GM12865 (cell line): ENCODE measurements at places on chromosomes 12 and 14.

DNA sequence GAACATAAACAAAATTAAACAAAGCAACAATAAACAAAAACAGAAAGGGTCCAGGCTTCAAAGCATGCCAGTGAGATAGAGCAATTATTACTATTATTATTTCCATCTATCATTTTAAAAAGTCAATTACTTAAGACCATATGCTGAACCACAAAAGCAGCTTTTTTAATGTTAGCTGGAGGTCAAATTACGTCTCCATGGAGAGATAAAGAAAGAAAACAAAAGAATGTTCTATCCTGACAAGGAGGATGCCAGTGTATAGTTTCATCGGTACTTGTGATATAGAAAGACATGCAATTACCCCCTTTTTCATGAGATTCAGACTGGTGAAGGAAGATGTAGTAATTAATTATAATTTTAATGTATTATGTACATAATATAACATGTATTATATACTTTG, 81.6 kb upstream of the DCN start:
- DNase-seq = no peak

DNA sequence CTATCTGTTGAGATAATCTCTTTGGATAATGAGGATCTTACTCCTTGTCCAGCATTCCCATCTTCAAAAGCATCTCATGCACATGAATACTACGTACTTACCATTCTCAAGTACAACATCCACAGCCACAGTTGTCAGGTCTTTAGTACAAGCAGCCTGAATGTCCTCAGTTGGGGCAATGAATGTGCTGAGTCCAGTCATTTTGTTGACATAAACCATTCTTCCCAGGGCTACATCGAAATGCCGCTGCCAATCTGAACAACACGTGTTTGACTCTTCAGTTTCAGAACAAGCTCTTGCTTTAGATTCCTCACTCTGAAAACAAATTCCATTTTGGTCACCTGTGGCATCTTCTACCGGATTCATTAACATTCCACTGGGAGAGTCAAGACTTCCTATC, 5.0 kb downstream of the MLH3 start:
- DNase-seq = no peak

GRCh38 chr12:14959916-14960496, 1.4 kb downstream of the ARHGDIB start:
- DNase-seq = no peak

DNA sequence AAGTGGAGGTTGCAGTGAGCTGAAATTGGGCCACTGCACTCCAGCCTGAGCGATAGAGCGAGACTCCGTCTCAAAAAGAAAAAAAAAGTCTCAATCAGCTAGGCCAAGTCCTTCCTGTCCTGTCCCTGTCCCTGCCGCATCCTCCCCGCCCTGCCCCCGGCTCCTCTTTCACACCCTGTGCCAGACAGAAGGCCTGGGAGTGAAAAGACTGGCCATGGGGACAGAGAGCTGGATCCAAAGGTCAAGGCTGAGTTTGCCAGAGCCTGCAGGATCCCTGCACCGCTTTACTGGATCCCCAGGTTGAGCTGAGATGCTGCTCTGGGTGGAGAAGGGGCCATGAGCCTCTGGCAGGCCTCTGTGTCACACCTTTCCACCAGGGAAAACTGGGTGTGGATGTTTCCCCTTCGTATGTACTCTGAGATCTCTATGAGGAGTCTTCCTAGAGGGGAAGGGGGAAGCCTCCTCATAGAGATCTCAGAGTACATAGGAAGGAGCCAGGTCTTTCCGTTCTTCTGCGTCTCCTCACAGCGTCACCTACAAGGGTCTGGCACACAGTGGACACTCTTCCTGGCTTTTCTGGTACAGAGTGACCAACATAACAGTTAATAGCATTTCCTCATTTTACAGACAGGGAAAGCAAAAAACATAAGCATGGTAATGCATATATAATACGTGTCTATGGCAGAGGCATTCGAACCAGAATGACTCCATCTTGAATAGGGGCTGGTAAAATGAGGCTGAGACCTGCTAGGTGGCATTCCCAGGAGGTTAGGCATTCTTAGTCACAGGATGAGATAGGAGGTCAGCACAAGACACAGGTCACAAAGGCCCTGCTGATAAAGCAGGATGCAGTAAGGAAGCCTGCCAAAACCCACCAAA, 35.1 kb downstream of the NINJ2 start:
- no peak for DNase-seq

DNA sequence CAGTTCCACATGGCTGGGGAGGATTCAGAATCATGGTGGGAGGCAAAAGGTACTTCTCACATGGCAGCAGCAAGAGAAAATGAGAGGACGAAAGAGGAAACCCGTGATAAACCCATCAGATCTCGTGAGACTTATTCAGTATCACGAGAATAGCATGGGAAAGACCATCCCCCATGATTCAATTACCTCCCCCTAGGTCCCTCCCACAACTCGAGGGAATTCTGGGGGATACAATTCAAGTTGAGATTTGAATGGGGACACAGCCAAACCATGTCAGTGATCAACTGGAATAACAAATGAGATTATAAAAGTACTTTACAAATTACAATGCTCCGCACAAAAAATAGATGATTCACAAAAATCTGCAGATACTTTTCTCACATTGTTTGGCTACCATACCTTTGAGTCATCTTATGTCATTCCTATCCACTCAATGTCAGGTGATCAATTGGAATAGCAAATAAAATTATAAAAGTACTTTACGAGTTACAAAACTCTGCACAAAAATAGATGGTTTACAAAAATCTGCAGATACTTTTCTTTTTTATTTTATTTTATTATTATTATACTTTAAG, 338.9 kb downstream of the C12orf50 start:
- no peak for DNase-seq

- no peak for DNase-seq
Observed at GRCh38 chr12:91274916-91275315, 92.3 kb upstream of the DCN start.

GRCh38 chr14:104860414-104860813, 4.7 kb upstream of the CEP170B start:
- DNase-seq = no peak

- DNase-seq = peak; percentile 72
Observed at GRCh38 chr14:106605548-106606448, 1079.4 kb downstream of the TMEM121 start.

GRCh38 chr12:109760031-109760929, 46.7 kb downstream of the FAM222A start:
- DNase-seq = no peak

DNA sequence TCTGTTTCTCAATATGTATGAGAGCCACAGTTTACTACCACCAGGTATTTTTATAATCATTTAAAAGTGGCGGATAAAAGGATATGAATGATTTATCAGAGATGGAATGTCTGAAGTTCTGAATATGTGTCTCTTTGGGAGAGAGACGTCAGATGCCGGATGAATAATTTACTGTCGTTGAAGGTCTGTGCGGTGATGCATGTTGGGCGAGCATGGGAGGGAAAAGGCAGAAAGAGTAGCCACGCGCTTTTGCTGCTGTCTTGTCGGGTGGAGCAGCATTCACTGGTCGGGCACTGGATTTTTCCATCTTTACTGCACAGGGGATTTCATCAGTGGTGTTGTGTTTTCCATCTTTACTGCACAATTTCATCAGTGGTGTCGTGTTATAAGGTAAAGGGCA, 65.6 kb downstream of the SYNE2 start:
- DNase-seq = no peak

GRCh38 chr12:118035190-118036041, 18.9 kb downstream of the RFC5 start:
- peak; percentile 84 for DNase-seq

GRCh38 chr12:100752841-100753240, 41.7 kb upstream of the ANO4 start:
- DNase-seq = no peak

DNA sequence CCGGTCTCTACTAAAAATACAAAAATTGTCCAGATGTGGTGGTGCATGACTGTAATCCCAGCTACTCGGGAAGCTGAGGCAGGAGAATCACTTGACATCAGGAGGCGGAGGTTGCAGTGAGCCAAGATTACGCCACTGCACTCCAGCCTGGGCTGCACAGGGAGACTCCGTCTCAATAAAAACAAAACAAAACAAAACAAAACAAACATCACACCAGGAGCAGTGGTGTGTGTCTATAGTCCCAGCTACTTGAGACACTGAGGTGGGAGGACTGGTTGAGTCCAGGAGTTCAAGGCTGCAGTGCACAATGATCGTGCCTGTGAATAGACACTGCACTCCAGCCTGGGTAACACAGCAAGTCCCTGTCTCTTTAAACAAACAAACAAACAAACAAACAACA, 89.5 kb upstream of the HECTD1 start:
- no peak for DNase-seq

DNA sequence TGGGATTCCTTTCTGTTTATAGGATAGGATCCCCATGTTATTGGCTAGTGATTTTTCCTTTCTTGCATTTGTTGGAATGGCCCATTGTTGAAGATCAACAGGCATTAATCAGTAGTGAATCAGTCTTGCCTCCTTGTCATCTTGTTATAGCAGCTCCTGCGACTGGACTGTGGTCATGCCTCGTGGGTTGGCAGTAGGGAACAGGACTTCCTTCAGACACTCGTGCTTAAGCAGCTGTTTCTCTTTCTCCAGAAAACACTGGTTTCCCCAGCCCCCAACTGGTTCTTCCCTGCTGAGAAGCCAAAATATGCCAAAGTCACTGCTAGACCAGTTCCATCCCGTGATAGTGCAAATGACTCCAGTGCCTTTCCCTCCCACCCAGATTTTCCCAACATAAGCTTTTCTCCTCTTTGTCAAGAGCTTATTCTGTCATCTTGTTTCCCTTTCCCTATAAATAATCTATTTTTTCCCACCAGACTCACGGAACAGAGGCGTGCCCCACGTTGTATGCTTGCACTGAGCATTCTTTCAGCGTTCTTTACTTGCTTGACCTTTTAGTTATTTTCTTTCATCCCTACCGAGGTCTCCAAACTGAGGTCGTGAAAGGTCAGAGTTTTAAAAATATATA, 83.5 kb downstream of the SAMD4A start:
- no peak for DNase-seq

DNA sequence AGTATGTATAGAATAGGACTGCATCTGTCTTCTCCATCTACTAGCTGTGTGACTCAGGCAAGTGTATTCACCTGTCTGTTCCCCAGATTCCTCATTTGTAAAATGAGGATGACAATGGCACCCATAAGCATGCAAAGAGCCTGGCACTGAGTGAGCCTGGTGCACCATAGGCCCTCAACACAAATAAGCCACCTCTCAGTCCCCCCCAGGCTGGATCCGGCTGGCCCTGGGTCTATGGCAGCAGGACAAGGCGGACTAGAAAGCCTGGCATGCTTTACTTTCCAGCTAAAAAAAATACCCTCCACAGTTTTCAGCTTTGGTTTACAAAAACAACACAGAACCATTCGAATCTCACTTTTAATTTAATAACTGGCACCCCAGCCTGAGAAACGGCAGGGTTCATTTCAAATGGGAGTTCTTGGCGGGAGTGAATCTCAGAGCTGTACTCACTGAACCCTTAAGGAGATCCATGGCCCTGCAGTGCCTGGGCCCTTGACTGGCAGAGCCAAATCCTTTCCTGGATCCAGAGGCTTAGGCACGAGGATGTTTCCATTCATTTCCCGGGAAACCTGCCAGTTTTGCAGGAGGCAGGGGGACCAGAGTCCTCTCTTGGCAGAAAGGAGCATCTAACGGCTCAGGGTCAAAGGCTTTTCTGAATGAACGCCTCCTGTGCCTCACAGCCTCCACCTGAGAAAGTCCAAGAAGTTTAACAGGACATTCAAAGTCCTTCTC, 17.7 kb downstream of the SYNE3 start:
- DNase-seq = no peak

DNA sequence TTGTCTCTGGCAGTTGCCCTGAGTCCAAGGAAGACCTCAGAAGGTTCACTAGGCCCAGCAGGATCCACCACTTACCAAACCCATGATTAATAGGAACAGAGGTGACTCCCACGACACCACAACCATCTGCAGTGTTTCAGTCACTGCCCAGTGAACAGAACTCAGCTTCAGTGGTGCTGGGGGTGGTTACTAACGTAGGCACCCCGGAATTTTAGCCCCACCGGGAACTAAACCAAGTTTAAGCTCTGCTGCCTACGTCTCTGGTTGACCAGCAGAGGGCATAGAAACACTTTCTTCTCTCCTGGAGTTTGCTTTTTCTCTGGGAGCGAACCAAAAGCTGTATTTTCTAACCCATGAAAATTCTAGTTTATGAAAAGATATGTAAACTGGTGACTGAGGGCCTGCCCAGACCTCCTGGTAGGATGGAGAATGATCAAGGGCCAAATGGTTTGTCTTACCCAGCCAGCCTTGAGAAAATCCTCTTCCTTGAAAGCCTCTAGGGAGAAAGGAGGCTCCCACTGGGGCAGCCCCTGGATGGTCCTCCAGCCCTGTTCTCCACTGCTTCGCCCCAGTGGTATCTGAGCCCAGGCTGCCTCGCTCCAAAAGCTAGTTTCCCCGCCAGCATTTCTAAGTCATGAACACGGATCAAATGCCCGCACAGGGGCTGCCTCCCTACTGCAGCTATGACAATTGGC, 379.8 kb downstream of the DPF3 start:
- peak; percentile 63 for DNase-seq
